CD4-positive, alpha-beta T cell treated with Interleukin-15 for 1 hour (primary cell): ENCODE measurements at places on chromosomes 12 and 14.

GRCh38 chr12:89650239-89650638, 58.4 kb downstream of the ATP2B1 start:
- no peak for DNase-seq

- no peak for DNase-seq
These were observed 53.1 kb downstream of the PDE3A start for GRCh38 chr12:20421421-20421820.

DNA sequence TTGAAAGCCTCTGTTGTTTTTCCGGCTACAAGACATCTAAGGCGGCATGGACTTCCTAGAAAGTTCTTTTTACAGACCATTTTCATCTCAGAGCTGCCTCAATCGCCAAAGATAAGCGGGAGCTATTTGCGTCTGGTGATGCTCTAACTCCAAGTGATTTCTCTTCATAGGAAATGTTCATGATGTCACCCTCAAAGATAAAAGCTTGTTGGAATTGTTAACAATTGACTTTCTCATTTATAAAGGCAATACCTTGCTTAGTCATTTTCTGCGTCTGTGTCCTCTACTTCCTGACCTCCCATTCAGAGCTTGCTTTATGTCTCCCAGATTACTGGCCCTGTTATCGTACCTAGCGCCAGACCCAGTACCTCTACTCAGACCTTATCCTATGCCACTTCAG, 259.0 kb upstream of the G2E3 start:
- DNase-seq, result no peak

DNA sequence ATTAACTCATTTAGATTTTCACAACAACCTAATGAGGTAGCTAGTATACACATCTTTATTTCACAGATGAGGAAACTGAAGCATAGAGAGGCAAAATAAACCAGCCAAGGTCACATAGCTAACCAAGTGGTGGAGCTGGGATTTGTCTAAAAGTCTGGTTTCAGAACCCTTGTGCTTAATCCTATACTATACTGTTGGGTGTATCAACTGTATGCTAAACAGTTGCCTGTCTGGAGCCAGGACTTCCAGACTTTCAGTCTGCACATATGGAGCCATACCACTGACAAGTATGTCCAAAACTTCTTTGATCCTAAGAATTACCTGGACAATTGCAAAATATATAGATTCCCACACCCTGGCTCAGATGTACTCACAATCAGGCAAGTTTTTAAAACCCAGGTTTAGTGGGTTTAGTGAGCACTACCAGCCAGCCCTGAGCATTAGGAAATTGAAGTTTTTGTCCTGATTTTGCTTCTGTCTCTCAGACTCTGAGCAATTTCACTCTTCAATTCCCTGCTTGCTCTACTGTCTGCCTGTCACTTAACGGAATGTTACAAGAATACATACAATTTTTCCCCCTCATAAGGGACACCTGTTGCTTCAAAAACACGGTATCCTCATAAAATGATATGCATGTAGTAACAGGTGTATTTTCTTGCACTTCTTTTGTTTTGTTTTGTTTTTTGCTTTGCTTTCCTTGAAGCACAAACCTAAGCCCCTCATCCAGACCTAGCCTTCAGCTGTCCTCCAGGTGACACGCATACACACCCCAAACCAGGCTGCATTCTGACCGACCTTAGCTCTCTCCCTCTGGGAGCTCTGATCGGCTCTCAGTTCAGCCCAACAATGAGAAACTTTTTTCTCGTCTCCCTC, 9.6 kb upstream of the SALL2 start:
- DNase-seq, result no peak

- DNase-seq, result no peak
These were observed 172.6 kb downstream of the PRKCH start for GRCh38 chr14:61494018-61494417.

DNA sequence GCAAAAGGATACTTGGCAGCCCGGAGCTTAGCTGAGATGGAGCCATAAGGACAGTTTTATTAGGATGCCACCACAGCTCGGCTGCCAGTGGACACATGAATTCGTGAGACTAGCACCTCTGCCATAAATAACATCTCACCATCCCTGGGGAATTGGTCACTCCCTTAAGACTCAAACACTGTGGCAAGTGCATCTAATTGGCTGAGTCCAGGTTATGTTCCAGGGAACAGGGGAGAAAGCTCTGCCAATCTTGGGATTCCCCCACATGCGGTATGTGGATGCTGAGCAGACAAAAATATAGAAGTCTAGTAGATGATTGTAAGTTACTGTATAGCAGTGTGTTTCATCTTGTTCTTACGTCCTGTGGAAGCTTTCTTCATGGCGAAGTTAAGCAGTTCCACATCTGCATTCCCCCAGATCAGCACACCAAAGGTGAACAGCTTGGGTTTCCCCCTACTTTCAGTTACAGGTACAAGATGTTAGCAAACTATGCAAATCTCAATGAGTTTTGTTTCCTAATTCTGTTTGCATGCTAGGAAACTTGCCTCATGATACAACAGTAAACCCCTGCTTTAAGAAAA, 131.1 kb downstream of the ETV6 start:
- no peak for DNase-seq

GRCh38 chr12:15662303-15662980, 126.7 kb downstream of the EPS8 start:
- DNase-seq, result no peak

DNA sequence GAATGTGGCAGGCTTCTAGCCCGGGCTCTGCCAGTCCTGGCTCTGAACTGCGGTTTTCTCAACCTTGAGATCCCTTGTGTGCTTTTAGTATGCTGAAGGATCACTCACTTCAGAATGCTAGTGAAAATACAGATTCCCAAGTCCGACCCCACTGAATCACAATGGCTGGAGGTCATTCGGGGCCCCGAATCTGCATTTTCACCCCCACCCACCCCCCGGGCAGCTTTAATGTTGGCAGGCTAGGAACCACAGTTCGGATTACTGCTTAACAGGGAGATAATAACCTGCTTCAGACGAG, 573 bp upstream of the SUSD6 start:
- DNase-seq, result no peak

DNA sequence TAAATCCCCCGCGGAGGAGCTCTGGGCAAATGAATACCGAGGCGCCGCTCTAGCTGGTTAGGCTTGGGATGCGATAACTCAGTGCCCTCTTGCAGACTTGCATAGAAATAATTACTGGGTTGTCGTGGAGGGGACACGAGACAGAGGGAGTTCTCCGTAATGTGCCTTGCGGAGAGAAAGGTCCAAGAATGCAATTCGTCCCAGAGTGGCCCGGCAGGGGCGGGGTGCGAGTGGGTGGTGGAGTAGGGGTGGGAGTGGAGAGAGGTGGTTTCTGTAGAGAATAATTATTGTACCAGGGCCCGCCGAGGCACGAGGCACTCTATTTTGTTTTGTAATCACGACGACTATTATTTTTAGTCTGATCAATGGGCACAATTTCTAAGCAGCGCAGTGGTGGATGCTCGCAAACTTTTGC, 2.5 kb upstream of the TBX5 start:
- DNase-seq, result no peak

DNA sequence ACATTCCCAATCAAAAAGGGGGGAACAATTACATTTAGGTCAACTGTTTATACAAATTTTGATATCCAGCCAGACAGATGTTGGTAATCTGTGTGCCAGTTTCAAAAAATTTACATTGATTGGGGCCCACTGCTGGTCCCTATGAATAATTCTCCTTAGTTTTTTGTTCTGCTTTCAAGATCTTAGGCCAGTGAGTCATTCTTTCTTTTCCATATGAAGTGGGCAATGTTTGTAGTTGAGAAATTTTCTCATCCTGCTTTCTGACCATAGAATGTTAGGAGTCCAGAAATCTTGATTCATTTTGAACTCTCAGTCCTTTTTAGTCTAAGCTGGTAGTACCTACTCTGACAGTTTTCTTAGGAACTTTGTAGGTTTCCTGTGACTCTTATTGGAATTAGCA, 244.3 kb downstream of the DIO2 start:
- no peak for DNase-seq

DNA sequence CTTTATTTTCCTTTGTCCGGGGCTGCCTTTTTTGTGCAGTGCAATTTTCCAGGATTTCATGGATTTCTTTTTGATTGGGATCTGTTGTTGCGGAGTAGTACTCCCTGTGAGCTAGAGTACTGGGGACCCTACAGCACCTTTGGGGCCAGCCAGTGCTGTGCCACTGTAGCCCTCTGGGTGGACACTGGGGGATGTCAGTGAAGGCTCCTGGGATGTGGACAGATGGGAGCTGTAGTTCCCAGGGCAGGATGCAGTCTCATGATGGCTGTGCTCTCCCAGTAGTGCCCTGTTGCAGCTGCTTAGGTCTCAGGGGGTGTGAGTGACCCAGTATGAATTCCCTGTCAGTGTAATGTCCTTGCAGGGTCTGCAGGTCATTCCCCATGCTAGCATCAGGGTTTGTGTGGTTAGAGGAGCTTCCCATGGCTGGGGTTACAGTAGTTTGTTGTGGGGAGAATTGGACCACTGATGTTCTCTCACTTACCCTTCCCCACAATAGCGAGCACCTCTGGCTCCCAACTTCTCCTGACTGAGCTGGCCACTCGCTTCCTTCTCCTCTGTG, 72.2 kb downstream of the BRMS1L start:
- no peak for DNase-seq

DNA sequence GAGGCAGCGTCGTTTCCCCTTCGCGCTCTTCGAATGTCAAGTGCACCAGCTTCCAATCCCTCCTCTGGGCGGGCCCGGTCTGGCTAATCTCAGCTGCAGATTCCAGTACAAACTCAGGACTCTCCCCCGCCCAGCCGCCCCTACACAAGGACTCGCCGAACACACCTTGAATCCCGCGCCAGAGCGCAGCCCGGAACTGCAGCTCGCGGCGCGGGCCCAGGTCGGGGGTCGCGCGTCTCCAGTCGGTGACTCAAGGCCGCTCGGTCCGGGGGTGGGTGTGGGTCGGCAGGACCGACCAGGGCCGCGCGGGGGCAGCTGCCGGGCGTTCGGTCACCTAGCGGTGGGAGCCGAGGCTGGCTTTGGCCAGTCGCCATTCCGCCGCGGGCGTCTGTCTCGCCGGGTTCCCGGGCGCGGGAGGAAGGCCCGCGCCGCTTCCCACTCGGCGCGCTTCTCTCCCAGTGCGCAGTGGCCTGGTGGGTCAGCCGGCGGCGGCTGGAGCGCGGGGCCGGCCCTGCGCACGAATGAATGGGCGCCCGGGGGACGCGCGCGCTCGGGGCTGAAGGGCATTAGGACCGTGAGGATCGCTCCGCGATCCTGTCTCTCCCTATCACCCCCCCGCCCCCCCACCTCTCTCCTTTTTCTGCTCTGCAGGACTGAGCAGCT, at the start of gene GALNT16:
TSS of gene GALNT16 (plus strand) at position 632 of the 663 bp plus-strand sequence. CDS start 133 bp downstream, outside the sequence.
- DNase-seq, result no peak

DNA sequence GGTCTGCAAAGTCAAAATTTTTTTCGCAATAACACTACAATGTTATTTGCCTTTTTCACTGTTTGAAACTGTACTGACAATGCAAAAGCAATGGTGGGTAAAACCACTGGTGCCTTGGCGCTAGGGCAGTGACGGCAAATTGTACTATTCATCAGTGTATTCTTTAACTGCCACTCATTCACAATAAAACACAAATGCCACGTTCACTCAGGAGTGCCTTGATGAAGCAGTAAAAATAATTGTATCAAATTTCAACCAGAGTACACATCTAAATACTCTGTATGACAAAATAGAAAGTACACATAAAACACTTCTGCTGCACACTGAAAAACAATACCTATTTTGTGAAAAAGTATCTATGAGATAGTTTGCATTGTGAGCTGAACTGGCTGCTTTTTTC, 17.8 kb downstream of the DCAF5 start:
- DNase-seq, result no peak

DNA sequence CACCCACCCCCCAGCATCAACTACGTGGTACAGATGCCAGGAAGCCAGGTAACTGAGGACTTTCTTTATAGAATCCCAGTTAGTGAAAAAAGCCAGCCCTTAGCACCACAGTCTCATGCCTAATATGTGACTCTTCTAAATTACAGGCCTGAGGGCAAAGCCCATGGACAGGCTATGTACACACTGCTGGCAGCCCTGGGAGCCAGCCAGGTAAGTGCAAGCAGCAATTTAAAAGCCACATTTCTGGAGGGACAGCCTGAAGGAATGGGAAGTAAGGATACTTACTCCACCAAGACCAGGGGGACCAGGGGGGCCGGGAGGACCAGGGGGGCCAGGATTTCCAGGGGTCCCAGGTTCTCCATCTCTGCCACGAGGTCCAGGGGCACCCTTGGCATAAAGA, 7.0 kb downstream of the COL2A1 start:
- DNase-seq, result no peak
